ENCODE measurements at places on chromosomes 12 and 14.

GRCh38 chr12:81520064-81520945 is 238.8 kb downstream of the PPFIA2 start:
- DNase-seq: no peak

GRCh38 chr14:56808110-56808382 is 2.2 kb downstream of the OTX2 start:
- DNase-seq: no peak

GRCh38 chr12:91179966-91180561 is 2.6 kb downstream of the DCN start:
- DNase-seq: no peak

- no peak for DNase-seq
Observed at GRCh38 chr12:93536111-93536765, 36.2 kb upstream of the SOCS2 start.

- DNase-seq: no peak
Observed at GRCh38 chr14:27006570-27006969, 408.7 kb upstream of the NOVA1 start.

DNA sequence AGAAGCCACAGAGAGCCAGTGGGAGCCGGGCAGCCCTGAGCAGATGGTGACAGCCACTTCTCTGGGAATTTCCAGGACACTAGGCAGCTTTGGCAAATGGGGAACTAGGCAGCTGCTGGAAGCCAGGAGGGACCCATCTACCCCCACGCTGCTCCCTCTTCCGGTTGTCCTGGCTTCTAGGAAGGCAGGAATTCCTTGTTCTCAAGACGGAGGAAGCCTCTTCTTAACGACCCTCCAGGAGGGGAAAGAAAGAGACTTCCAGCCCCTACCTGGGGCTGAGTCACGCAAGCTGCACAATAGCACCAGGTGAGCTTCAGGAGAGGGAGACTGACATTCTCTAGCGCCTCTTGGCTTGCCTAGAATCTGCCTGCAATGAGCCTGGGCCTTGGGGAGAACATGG is 141.5 kb downstream of the ANO2 start:
- no peak for DNase-seq

- DNase-seq: no peak
Observed at GRCh38 chr14:41377932-41378331, 228.7 kb upstream of the LRFN5 start.

- no peak for DNase-seq
Observed at GRCh38 chr12:88243982-88244381, 101.9 kb downstream of the TMTC3 start.

Data from central memory CD4-positive, alpha-beta T cell (primary cell).